ENCODE measurements at places on chromosomes 13 and 19.
A peak's percentile ranks its signal among the peaks of the same experiment; 100 is the strongest.

DNA sequence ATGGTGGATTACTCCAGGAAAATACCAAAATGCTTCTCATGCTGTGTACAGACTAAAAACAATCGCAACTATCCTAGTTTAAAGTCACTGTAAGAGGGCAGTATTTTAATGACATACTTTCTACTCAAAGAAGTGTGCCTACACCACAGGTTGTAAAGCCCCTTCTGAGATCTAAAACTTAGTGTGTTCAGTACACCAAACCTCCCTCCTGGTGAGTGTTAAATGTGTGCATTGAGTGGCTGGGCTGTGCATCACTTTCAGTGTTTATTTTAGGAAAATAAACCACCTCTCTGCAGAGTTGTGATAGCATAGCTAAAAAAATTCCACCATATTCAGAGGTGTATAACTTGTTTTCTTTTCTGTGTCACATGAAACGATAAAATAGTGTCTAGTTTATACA, 263.7 kb downstream of the DACH1 start:
- no peaks in the 10 kb centered on the region for H3K36me3 ChIP-seq
- H3K27ac ChIP-seq, result no peak overlapping the region
- H3K4me1 ChIP-seq, result no peaks in the 10 kb centered on the region
- H3K4me3 ChIP-seq, result no peak overlapping the region
- H3K27me3 ChIP-seq, result no peaks in the 10 kb centered on the region
- no peak for DNase-seq

DNA sequence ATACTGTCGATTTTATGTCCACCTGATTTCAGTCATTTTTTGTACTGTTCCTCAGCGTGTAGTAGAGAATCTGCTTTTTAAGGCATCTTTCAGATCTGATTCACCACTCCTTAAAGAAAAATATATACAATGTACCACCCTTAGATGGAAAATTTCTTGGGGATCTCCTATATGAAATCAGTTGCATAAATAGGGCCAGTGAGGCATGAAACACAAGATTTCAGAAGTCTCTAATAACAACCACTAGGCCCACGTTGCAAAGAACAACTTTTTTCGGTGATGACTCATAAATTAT, 1.4 kb downstream of the USP12 start:
- no peaks in the 10 kb centered on the region for H3K27me3 ChIP-seq
- H3K36me3 ChIP-seq, result no peaks in the 10 kb centered on the region
- H3K4me1 ChIP-seq, result peaks cover 33% of the 10 kb centered on the region
- H3K4me3 ChIP-seq, result peak overlapping the region; percentile 90
- DNase-seq, result no peak

GRCh38 chr13:48731957-48732569, 78.3 kb downstream of the CYSLTR2 start:
- H3K36me3 ChIP-seq, result no peaks in the 10 kb centered on the region
- no peak overlapping the region for H3K27ac ChIP-seq
- H3K4me3 ChIP-seq, result no peak overlapping the region
- H3K4me1 ChIP-seq, result no peaks in the 10 kb centered on the region

DNA sequence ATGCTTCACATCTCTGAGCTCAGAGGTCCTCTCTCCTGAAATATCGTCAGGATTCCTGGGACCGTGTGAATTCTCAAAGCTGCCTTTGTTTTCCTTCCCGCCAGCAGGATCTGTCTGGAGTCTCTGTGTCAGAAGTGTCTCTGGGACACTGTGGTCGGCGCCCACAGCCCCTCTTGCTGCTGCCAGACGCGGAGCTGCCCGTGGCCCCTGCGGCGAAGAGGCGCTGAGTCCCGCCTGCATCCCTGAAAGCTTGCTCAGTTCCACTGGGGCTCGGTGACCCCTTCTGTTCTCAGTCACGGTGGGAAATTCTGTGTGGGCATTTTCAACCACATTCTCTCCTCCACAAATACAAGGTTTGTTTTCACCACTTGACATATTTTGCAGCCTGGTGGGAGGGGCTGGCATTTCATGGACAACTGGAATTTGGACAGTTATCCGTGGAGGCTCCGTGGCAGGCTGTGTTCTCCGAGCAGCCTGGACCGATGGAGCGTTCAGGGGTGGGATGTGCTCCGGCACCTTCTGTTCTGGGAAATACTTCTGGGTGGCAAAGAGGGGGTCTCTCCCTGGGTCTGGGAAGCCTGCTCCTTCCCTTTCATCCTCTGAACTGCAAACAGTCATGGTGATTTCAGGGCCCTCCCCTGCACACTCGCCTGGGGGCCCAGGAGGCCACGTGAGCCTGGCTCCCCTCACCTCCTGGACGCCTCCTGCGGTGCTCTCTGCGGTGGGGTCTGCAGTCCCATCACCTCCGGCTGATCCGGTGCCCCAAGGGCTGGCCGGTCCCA, 42.6 kb upstream of the GRTP1 start:
- H3K36me3 ChIP-seq, result peaks cover 17% of the 10 kb centered on the region
- DNase-seq, result no peak
- H3K27ac ChIP-seq, result no peak overlapping the region
- H3K4me1 ChIP-seq, result peaks cover 13% of the 10 kb centered on the region
- no peak overlapping the region for H3K4me3 ChIP-seq

All from ascending aorta (tissue), 2 donors.